D721Med (cell line): ENCODE measurements at places on chromosomes 11 and 22.

- no peak for DNase-seq
Measured at GRCh38 chr11:47514825-47515647, 37.9 kb downstream of the CELF1 start.

- no peak for DNase-seq
Measured at GRCh38 chr11:122847466-122847865, 9.2 kb downstream of the CRTAM start.

GRCh38 chr22:18023509-18024275 is 669 bp downstream of the MICAL3 start:
- DNase-seq, result no peak

DNA sequence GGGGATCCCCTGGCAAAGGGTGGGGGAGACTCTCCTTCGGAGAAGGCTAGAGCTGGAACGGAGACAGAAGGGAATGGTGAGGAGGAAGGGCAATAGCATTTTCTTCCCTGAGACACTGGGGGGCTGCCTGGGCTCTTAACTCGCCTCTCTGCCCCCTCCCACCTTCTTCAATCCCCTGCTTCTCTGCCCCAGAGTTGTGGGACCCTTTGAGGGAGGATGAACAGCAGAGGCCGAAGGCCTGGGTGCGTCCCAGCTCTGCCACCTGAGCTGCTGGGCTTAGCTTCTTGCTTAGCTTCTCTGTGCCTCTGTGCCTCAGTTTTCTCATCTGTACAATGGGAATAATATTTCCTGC is 72.4 kb downstream of the RTL6 start:
- DNase-seq, result no peak

DNA sequence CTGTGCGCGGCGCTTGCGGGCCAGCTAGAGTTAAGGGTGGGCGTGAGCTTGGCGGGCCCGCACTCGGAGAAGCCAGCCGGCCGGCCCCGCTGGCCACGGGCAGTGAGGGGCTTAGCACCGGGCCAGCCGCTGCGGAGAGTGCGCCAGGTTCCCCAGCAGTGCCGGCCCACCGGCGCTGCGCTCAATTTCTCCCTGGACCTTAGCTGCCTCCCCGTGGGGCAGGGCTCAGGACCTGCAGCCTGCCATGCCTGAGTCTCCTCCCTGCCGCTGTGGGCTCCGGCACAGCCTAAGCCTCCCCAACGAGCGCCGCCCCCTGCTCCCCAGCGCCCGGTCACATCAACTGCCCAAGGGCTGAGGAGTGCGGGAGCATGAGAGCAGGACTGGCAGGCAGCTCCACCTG is 5.2 kb upstream of the PES1 start:
- DNase-seq, result no peak

- DNase-seq, result no peak
Measured at GRCh38 chr22:31448382-31448781, 41.3 kb downstream of the EIF4ENIF1 start.

DNA sequence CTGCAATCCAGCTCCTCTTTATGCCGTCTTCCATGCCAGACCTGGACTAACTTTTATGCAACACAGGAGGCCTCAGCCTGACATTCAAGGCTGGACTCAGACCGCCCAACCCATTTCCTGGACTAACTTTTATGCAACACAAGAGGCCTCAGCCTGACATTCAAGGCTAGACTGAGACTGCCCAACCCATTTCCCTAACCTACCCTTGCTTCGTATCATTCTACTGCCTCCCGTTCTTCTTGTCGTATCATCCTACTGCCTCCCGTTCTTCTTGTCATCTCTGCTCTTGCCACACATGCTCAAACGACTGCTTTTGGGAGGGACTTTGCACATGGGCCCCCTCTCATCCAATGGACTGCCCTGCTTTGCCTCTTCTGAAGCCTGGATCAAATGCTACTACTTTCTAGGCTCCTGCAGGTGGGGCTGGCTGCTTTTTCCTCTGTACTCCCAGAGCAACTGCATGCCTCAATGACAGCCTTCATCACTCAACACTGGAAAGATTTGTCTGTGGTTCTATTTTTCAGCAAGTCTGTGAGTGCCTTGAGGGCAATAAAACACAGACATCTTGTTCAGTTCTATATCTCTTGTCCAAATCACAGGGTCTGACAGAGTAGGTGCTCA is 7.8 kb downstream of the TBC1D10A start:
- no peak for DNase-seq

- no peak for DNase-seq
Measured at GRCh38 chr11:44608991-44609782, 43.7 kb downstream of the CD82 start.

GRCh38 chr22:29187831-29188230 is 17.9 kb upstream of the EMID1 start:
- no peak for DNase-seq
